Karpas-422 (cell line): ENCODE measurements at places on chromosomes 11 and 22.

DNA sequence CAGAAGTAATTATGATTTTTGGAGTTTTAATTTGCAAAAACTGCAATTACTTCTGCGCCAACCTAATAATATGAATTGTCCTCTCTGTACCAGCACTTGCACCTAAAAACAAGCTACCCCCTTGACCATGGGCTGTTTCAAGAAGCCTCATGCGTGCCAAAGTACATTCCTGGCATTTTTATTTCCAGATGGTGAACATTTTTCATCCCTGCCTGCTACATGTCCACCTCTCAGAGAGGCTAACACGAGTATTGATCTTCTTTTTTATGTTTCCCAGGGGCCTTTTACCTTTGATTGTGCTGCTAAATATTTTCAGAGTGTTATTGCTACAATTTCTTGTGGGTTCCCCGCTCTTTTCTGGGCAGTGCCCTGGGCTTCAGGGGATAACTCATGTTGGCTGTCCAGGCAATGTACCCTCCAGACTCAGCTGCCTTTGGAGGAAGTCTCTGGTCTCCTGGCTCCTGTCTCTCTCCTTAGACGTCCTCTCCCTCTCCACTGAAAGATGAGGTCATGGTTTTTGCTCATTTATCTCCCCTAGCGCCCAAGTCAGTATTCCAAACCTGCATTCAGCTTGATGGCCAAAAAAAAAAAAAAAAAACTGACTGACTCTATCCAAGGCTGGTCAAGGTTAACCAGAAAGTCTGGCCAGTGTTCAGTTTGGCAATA, 86.2 kb upstream of the ASPHD2 start:
- DNase-seq: no peak

DNA sequence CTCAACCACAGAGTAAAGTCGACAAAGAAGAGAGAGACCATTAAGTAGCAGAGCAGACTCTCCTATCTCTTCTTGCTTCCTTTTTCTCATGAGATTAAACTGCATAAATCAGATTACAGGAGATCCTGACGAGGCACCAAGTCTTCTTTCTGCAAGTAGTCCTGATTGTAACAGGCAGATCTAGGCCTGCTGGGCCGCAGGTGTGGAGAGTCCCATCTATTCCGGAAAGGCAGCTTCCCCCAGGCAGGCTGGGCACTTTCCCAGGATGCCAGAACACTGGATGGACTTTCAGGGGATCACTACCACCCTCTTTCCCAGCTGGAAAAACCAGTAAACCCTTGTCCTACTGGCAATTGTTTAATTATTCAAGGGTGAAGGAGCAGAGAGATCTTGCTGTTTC, 173.0 kb upstream of the CADM1 start:
- DNase-seq: no peak

DNA sequence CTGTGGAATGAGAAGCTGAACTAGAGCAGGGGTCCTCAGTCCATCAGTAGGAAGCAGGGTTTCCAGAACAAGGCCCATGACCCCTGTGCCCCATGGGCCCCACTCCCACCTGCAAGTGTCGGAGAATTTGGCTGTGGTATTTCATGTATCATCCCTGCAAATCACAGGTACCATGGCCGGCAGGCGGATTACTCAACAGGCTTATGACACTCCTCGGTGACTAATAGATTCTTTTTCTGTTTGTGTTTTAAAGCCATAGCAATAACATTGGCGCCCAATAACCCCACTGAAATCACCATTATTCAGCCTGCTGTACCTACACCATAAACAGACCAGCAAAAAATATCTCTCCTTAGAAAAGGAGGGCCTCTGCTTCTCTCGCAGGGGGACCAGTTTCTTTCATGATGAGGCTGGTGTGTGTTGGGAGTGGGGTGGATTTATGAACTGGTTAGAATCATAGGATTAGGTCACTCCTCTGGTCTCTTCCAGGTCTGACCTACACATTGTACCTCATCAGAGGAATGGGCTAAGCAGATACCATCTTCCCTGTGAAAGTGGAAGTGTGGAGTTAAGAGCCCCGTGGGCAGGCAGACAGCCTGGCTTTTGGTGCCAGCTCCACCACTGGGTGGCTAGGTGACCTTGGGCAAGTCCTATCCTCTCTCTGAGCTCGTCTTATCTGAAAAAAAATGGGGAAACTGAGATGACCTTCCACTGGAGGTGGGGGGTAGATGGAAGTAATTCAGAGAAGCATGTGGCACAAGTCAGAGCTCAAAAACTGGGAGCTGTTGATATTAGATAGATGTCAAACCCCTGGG, 60.2 kb upstream of the WNT11 start:
- DNase-seq: no peak

DNA sequence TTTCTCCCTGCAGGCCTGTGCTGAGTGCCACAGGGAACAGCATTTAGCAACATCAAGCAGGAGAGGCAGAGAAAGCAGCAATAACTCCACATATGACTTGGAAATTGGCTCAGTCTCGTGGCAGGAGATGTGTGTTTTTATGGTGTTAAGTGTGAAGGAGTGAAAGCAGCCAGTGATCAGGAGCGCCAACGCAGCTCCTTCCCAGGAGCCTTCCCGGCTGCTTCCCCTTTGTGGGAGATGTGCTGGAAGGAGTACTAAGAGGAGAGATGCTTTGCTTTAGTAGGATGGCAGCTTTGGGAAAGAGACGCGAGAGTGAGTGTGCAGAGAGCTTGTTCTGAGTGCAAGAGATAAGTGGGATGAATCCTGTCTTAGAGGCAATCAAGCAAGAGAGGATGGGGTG, 54.7 kb upstream of the KIRREL3 start:
- no peak for DNase-seq

DNA sequence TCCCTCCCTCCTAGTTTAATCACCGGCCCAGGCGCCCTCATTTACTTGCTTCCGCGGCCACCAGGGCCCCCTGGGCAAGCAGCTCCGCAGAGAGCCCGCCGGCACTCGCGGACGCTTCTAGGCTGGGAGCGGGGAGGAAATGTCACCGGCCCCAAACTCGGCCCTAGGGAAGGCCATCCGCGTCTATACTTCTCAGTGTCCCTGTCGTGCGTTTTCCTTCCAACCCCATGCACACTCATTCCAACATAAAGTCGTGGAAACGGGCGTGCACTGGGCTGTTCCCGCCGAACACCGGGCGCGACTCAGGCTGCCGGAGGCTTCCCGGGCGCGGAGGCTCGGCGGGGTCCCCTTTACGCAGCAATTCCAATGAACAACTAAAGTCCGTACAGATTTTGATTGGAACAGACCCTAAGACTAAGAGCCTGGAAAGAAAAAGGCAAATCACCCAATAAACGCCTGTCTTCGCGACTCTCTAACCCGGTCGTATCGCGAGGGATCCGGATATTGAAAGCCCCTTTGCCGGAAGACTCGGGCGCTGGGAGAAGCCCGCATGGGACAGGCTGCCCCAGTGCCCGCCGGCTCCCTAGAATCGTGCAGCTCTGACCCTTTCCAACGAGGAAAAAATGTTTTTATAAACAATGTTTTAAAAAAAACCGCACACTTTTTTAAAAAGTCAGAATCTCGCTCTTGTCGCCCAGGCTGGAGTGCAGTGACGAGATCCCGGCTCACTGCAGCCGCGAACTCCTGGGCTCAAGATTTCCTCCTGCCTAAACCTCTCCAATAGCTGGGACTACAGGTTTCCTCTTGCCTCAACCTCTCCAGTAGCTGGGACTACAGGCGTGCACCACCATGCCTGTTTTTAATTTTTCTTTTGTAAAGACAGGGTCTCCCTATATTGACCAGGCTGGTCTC, 1.3 kb upstream of the BARX2 start:
- no peak for DNase-seq
